ENCODE measurements at places on chromosomes 11 and 22. TPM values are rescaled to one million over a fixed set of nuclear protein-coding genes. Genes with fewer than 3 reads are reported as not detected.

TRIM34 gene
- 18.5 TPM for total RNA-seq

KRTAP5-8 gene
- total RNA-seq = not detected

SYNGR1 gene
- 8.4 TPM for total RNA-seq

ALG12 gene
- total RNA-seq = 24.6 TPM

FXYD6 gene
- total RNA-seq = not detected

UPK3A gene
- total RNA-seq = not detected

MRGPRE gene
- total RNA-seq = not detected

OR5A1 gene
- total RNA-seq = not detected

SCGB1A1 gene
- not detected for total RNA-seq

F2 gene
- not detected for total RNA-seq

COMT gene
- 315 TPM for total RNA-seq

ST14 gene
- total RNA-seq = not detected

MPEG1 gene
- total RNA-seq = not detected

ADM2 gene
- total RNA-seq = 20.2 TPM

MS4A15 gene
- total RNA-seq = not detected

RAB3IL1 gene
- 2.3 TPM for total RNA-seq

CELSR1 gene
- 0.29 TPM for total RNA-seq

RCOR2 gene
- total RNA-seq = 1.7 TPM

OR51B2 gene
- not detected for total RNA-seq

LARGE2 gene
- total RNA-seq = not detected

EMID1 gene
- not detected for total RNA-seq

LDLRAD3 gene
- total RNA-seq = 7.8 TPM

MYBPC3 gene
- not detected for total RNA-seq

SULT4A1 gene
- total RNA-seq = not detected

KIAA0930 gene
- 28.8 TPM for total RNA-seq

KRTAP5-2 gene
- total RNA-seq = not detected

PGA5 gene
- not detected for total RNA-seq

OR8D4 gene
- total RNA-seq = not detected

DAGLA gene
- total RNA-seq = 5.5 TPM

PATE2 gene
- total RNA-seq = not detected

C11orf91 gene
- not detected for total RNA-seq

OR2AG2 gene
- 0.29 TPM for total RNA-seq

BIRC3 gene
- 0.86 TPM for total RNA-seq

CTSW gene
- 0.71 TPM for total RNA-seq

ACTN3 gene
- total RNA-seq = under 0.01 TPM

DEFB131B gene
- total RNA-seq = not detected

TRIM64 gene
- total RNA-seq = not detected

CASTOR1 gene
- total RNA-seq = 7.4 TPM

CD248 gene
- total RNA-seq = 98.0 TPM

BACE1 gene
- 29.2 TPM for total RNA-seq

DBX1 gene
- not detected for total RNA-seq

LAYN gene
- 55.8 TPM for total RNA-seq

NRIP3 gene
- total RNA-seq = 12.4 TPM

TPBGL gene
- total RNA-seq = not detected

ANO1 gene
- total RNA-seq = not detected
